ENCODE measurements at places on chromosomes 13 and 19.

DNA sequence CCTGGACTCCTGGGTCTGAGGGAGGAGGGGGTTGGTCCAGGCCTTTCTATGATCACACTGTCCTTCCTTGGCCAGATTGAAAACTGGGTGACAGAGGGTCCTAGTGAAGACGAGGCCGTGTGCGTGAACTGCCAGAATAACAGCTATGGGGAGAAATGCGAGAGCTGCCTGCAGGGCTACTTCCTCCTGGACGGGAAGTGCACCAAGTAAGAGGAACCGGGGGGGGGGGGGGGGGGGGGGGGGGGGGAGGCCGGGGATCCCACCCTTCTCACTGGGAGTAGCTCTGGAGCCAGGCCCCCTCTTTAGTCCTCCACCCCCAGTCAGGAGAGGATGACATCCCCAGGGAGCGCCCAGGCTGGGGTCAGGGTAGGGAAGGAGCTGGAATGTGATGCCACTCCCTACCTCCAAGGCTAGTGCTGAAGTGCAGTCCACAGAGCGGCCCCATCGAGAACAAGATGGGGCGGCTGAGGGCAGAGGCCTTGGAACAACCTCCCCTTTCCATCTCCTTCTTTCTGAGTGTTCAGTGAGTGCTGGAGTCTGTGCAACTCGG is 19.4 kb downstream of the CNFN start:
- DNase-seq = no peak

DNA sequence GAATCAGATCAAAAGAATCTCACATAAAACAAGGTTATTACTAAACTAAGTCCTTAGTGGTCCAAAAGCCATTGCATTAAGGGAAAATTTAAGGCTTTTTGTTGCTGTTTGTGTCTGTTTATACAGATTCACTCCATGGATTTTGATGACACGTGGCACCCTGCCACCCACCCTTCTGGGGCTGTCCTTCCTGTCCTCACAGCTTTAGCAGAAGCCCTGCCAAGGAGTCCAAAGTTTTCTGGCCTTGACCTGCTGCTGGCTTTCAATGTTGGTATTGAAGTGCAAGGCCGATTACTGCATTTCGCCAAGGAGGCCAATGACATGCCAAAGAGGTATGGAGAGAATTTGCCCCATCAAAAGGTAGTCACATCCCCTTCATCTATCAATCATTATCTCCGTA is 6.9 kb downstream of the ACOD1 start:
- no peak for DNase-seq

GRCh38 chr13:94128430-94128829 is 351.1 kb downstream of the DCT start:
- no peak for DNase-seq

DNA sequence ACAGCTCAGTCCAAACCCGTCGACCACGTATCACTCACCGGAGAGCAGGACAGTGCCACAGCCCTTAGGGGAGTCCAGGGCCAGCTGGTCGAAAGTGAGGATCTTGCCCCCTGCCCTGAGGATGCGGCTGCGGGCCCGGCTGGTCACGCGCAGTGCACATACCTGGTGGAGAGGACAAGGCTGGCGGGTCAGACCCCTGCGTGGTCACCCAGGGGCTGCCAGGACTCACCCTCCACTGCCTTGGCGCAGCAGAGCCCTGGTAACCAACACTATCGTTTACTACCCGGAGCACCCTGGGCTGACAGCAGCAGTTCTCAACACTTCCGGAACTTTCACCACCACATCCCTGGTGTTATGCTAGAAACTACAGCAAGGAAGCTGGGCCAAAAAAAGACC is 1.2 kb upstream of the FAM83E start:
- DNase-seq = no peak

GRCh38 chr19:6588508-6589345 is 2.2 kb downstream of the CD70 start:
- no peak for DNase-seq

- DNase-seq = no peak
Observed at GRCh38 chr13:34156841-34157365, 339.0 kb downstream of the RFC3 start.

DNA sequence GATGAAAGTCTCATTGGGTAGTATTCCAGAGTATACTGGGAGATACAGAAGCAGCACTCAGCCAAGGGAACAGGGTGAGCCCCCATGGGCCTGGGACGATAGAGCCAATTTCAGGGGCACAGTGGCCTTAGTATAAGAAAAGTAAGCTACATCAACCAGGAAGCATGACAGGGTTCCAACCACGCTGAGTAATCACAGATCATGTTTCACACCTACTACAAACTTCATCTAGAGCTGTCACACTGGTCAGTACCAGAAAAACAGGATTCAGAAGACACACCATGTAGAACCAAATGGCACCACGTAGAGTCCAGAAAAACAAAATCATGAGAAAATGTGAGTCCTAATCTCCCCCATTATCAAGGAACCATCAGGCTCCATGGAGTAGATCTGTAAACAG is 1292.4 kb upstream of the MIR17HG start:
- no peak for DNase-seq

GRCh38 chr13:47671776-47672175 is 329.3 kb downstream of the SUCLA2 start:
- no peak for DNase-seq

DNA sequence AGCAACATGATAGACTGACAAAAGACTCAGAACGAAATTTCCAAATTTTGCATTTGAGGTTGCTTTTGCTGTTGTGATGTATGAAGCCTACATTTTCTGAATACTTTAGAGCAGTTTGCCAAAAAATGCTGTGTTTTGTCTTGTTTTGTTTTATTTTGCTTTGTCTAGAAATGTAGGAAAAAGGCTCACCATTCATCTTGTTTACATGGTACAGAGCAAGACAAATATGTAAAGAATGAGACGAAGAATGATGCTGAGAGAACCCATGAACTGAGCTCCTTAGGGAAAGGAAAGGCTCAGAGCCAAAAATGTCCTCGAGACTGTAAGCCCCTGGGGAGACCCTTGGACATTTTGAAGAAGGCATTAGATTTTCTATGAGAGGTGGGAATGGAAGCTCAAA is 6.8 kb upstream of the SPART start:
- DNase-seq = no peak

DNA sequence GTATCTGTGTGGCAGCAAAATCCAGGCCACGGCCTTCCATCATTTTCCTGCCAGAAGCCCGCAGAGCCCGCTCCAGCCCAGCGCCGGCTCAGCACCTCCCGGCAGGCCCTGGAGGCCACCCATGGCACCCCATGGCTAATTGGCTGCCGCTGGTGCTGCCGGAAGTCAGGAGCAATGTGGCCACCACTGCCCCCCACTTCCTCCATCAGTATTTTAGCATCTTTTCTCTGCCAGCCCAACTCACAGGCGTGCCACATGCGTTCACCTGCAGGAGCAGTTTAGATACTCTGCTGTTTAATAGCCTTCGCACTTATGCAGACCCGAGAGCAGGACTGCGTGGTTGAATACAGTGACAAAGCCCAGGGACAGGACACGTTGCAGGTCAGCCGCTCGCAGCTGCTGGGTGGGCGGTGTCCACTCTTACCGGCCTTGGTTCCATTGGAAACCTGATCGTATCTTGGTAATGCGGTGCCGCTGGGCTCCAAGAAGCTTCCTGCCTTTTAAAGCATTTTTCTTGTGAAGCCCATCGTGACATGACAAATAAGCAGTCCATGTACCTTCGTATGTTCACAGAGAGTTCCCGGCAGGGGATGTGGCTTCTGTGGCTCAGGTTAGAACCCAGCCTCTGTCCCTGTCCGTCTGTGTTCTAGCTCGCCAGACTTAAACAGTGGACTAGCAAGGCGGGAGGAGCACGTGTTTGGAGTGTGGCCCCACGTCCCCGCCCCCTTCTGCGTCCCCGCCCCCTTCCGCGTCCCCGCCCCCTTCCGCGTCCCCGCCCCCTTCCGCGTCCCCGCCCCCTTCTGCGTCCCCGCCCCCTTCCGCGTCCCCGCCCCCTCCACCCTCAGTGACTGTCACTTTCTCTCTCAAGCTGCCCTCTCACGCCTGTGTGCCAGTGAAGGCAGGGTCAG is 162.0 kb upstream of the SOX1 start:
- DNase-seq = no peak

DNA sequence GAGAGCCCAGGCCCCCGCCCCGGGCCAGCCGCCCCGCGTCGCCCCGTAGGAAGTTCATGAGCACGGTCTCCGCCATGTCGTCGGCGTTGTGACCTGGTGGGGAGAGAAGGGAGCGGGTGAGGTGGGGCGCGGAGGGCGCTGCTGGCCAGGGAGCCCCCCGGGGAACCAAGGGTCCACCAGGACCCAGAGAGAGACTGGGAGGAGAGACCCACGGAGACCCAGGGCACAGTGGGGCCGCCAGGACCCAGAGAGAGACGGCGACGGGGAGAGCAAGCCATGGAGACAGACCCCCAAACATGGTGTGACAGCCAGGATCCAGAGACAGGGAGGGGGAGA is 9.2 kb downstream of the CTU1 start:
- no peak for DNase-seq

DNA sequence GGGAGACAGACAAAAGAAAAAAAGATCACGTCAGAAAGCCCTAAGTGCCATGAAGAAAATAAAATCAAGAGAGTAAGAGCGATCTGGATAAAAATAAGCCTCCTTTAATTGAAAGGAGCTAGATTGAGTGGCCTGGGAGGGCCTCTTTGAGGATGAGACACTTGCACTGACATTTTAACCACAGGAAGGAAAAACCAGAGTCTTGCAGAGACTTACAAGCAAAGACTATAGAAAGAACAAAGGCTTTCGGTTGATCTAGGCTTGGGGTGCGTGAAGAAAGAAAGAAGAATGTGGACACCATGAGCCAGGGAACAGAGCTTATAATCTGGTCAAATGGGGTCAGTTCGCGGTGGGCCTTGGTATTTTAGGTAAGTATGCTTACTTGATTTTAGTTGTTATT is 342.7 kb downstream of the COG6 start:
- DNase-seq = no peak

DNA sequence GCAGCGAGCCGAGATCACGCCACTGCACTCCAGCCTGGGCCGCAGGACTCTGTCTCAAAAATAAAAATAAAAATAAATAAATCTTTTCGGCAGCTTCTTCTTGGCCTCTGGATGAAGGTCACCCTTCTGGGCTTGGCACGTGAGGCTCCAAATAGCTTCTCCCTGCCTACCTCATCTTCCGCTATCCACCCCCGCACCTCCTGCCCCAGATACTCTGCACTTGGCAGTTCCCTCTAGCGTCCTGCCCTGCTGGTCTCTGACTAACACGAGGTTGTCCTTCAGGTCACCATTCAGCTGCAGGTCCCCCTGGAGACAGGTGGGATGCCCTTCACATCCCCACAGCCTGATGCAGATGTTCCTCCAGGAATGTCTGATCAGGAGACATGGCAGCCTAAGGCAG is 8.5 kb upstream of the CCL25 start:
- DNase-seq = no peak

DNA sequence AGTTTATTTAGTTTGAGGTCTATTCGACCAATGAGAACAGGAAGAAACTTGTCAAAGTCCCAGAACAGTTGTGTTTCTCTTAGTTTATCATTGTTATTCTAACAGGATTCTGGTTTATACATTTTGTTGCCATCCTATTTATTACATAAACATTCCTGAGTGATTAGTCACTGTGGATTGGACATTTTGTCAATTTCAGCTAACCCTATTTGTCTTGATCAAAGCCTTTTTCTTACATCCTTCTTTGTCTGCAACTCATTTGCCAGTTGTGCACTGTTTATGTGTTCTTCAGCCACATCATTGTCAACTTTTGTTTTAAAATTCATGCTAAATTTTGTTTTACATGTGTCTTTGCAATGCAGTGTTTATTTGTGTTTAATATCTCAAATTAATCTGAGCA is 886.0 kb upstream of the SLC10A2 start:
- DNase-seq = no peak

GRCh38 chr13:47816831-47817230 is 184.2 kb downstream of the SUCLA2 start:
- no peak for DNase-seq

GRCh38 chr19:55489711-55490477 is 1.7 kb downstream of the SSC5D start:
- DNase-seq = no peak

DNA sequence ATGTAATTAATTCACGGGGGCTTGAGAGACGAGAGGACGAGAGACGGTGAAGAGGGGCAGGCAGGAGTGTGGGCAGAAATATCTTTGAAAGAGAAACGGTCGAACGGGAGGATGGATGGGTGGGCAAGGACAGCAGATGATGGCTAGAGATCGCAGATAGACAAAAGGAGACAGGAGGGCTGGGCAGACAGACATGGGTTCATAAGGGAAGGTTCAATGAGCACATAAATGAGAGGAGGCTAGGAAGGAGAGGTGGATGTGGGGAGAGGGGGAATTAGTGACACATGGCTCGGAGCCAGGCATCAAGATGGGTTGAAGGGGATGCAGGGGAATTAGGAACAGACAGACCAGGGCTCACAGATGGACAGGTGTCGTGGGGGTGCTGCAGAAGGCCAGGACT is 1.1 kb downstream of the SYT3 start:
- no peak for DNase-seq
